ENCODE measurements at places on chromosomes 11 and 22.

DNA sequence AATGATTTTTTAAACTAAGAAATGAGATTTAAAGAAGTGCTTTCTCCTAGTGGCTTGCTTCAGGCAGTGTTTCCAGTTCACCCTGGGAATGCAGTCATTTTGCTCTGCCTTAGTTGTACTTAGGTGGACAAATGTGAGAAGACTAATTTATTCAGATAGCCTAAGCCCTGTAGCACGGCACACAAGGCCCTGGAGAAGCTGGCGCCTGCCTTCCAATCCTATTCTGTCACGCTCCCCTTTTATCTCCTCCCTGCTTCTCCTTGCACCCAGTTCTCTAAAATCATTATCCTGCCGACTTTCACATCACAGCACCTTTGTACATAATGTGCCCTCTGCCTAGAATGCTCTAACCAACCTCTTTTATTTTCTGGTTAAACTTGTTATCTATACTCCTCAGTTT lies 64.0 kb downstream of the PPME1 start:
- no peak for DNase-seq

DNA sequence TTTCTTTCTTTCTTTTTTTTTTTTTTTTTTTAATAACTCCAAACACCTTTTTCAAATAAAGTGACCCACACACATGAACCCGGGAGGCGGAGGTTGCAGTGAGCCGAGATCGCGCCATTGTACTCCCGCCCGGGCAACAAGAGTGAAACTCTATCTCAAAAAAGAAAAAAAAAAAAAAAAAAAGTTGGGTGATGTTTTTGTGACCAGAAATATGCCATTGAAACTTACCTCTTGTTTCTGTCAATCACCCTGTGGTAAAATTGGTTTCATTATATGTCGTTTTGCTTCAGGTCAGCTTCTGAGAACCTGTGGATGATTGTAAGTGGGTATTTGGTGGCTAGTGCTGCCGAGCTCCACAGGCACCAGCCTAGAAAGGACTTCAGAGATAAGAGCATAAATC lies 238.8 kb downstream of the TBC1D22A start:
- DNase-seq = no peak

DNA sequence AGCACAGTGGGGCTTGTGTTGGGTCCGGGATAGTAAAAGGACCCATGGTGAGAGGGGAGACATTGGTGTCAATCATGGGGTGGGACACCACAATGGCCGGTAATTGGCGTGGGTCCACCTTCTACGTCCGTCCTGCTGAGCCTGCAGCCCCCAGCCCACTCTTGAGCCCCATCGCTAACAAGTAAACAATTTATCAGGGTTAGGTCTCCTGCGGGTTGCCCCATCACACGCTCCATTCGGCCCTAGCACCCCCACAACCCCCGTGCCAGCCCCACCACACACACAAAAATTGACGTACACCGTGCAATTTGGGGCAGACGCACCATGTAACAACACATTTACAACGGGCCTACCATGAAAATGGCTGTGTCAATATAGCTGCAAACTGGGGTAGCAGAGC lies 86.5 kb upstream of the HTATIP2 start:
- DNase-seq = no peak

DNA sequence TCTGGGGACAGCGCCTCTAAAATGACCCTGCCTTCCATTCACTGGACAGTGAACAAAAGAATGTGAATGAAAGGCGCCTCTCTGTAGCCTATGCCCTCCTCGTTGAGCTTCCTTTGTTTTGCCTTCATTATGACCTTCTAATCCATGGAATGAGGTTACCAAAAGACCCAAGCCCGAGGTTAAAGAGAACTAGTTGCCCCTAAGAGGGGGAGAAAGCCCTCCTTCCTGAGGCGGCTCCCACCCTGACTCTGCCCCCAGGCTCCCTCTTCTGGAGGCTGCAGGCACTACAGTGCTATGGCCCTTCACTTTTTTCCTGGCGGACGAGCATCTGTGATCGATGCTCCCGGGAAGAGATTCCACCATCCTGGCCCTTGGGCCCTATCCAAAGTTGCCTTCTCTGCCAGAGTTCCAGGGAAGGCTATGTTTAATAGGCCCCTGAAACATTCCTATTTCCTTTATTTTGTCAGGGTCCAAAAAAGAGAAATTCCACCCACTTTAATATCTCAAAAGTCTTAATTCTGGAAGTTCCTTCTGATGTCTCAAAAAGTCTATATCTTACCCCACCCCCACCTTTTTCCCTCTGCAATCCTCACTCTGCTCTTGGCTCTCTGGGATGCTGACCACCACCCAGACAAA lies 147.3 kb downstream of the FEZ1 start:
- DNase-seq = peak; percentile 50

GRCh38 chr11:46275964-46276641 lies 1.4 kb upstream of the CREB3L1 start:
- DNase-seq = no peak

- no peak for DNase-seq
These were observed 31.5 kb downstream of the PARVG start for GRCh38 chr22:44211946-44212930.

DNA sequence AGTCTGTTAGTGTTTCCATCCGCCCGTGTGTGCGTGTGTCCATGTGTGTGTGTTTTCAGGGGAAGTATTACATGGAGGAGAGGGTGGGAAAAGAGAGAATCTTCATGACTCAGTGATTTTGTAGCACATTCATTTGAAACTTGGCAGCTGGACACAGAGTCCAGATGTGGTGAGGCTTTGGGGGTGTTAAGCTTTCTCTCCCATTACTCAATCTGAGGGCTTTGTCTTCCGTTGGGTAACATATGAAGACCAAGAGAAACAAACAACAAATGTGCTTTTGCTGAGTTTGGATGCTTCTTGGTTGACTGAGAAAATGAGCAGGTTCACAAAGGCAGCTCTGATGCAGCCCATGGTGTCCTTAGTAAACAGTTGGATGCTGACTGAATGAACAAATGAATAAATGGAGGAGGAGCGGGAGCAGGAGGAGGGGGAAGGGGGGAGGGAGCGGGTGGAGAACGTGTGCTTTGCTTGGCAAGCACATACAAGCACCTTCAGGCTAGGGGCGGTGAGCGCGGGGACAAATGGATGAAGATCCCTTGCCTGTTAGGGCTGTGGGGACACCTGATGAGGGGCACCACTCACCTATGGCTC lies 104.3 kb downstream of the ST3GAL4 start:
- DNase-seq = no peak

GRCh38 chr22:38406617-38407016 lies 48.4 kb downstream of the KCNJ4 start:
- no peak for DNase-seq

- DNase-seq = no peak
These were observed 20.2 kb upstream of the C11orf96 start for GRCh38 chr11:43922295-43922648.

GRCh38 chr11:12127206-12127898 lies 17.0 kb downstream of the MICAL2 start:
- DNase-seq = no peak

- no peak for DNase-seq
These were observed 36.7 kb downstream of the SMC1B start for GRCh38 chr22:45376703-45377102.

DNA sequence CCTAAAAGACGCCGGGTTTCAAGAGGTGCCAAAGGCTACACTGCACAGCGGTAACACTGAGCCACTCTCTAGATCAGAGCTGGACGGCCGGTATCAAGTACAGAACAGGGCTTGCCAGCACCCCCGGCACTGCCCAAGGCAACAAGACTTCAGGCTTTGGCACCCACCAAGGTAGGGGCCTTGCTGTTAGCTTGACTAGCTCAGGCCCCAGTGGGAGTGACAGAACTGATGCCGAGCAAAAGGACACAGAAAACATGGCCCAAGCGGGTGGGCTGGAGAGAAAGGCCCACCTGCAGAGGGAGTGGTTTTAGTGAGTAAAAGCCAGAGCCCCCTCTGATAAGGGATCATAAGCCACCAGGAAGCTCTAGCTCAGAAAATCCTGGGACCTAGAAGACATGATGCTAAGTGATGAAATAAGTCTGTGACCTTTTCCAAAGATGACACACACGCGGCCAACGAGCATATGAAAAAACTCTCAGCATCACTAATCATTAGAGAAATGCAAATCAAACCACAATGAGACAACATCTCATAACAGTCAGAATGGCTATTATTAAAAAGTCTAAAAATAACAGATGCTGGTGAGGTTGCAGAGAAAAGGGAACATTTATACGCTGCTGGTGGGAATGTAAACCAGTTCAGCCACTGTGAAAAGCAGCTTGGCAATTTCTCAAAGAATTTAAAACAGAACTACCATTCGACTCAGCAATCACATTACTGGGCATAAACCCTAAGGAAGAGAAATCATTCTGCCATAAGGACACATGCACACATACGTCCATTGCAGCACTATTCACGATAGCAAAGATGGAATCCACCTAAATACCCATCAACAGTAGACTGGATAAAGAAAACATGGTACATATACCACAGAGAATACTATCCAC lies 12.9 kb downstream of the EHD1 start:
- peak; percentile 16 for DNase-seq

DNA sequence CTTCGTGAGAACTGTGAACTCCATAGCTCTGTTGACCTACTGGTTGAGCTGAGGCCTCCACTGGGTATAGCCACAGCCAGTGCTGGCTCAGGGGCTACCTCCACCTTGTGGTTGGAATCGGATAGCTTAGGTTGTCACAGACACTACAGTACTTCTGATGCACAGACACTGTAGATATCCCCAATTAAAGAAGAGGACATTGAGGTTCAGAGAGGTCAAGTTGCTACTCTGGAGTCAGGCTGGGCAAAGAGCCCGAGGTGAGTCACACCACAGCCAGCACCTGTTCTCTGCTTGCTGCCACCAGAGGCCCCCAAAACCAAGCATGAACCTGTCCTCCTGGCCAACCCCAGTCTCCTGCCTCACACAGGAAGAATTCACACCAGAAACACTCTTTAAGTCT lies 5.4 kb downstream of the UFD1 start:
- DNase-seq = no peak

GRCh38 chr11:102971766-102972165 lies 16.2 kb upstream of the MMP13 start:
- DNase-seq = no peak

GRCh38 chr11:119273721-119274120 lies 43.2 kb downstream of the MCAM start:
- DNase-seq = no peak

DNA sequence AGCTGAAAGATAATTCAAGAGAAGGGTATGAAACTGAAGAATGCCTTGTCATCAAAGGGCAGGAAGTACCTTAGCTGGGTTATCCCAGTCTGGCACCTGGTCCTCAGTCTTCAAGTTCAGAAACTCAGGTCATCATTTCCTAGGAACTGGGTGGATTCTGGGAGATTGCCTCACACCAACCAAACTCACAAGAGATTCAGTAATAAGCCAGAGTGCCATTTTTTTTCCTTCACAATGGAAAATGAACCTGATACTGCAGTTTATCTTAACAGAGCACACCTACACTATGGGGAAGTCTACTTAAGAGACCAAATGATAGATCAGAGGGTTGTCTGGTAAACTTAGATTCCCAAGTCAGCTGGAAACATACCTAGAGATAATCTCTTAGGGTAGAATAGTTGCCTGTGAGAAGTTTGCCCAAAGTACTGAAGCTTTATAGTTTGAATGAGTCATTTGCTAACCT lies 3.8 kb upstream of the BUD13 start:
- no peak for DNase-seq

DNA sequence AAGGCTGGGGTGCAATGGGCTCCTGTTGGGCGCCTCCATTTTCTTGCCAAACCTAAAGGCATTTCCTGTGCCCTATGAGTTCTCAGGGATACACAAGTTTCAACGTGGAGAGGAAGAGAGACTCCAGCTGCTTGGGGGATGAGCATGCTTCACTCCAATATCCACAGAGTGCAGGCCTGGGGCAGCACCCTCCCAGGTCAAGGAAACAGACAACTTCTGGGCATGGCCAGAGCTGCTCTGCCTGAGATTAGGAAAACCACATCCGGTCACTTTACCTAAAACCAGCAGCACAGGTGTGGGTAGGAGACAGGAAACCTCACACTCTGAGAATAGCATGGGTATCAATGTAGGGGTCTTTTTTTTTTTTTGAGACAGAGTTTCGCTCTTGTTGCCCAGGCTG lies 28.7 kb downstream of the TMEM184B start:
- DNase-seq = no peak

- peak; percentile 61 for DNase-seq
These were observed 15.7 kb downstream of the RAC2 start for GRCh38 chr22:37228106-37229011.

- DNase-seq = no peak
These were observed 83.7 kb downstream of the CACNG2 start for GRCh38 chr22:36619797-36620399.

GRCh38 chr11:405323-405953 lies 9.4 kb downstream of the SIGIRR start:
- DNase-seq = no peak

GRCh38 chr11:27213232-27213660 lies 149.8 kb downstream of the CCDC34 start:
- DNase-seq = no peak

GRCh38 chr11:50080256-50080655 lies 47.6 kb downstream of the OR4C45 start:
- DNase-seq = no peak

DNA sequence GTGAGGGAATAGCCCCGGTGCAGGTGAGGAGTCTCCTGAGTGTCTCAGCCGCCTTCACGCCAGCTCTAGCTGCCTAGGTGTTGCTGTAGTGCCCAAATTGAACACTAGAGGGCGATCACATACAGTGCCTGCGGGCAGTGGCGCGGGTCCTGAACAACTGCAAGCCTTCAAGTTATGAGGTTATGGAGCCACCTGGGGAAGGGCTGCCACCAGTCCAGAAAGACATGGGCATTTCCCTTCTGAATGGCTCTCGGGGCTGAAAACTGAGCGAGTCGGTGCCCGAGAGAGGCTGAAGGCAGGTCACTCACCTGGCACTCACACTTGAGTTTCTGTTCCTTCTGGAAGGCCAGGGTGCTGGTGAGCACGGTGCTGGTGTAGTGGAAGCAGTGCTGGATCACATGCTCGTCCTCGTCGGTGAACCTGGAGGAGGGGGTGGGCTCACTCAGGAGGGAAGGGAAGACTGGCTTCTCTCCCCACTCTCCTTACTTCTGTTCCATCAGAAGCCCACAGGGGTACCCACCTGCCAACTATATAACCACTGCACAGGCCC lies 88.4 kb downstream of the PDE2A start:
- peak; percentile 51 for DNase-seq

- DNase-seq = no peak
These were observed 53.7 kb downstream of the FBXO7 start for GRCh38 chr22:32528316-32528715.

DNA sequence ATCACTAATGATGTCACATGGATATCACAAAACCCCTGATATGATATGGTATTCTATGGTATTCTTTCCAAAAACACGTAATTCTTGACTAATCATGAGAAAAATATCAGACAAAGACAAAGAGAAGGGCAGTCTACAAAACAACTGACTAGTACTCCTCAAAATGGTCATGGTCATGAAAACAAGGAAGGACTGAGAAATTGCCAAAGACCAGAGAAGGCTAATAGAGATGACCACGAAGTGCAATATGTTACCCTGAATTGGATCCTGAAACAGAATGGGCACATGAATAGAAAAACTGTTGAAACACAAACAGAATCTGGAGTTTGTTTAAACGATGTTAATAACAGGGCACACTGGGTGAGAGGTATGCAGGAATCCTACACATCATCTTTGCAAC lies 10.2 kb downstream of the CKAP5 start:
- DNase-seq = no peak

Measured in stimulated activated CD4-positive, alpha-beta T cell treated with anti-CD3 and anti-CD28 coated beads, Interleukin-4, amount 100 ng/mL, for 1 hour (primary cell).